ENCODE measurements at places on chromosomes 5 and 9. TPM values are rescaled to one million over a fixed set of nuclear protein-coding genes. Genes with fewer than 3 reads are reported as not detected.
A peak's percentile ranks its signal among the peaks of the same experiment; 100 is the strongest.

The BAAT gene
- total RNA-seq: not detected

The CDC37L1 gene
- 17.4 TPM for total RNA-seq

The PCDHB6 gene
- 0.39 TPM for total RNA-seq

The KIF24 gene
- 2.6 TPM for total RNA-seq

- DNase-seq: no peak
Measured at GRCh38 chr9:18238254-18238653, 235.7 kb upstream of the ADAMTSL1 start.

GRCh38 chr9:116786737-116787136, 99.6 kb downstream of the TRIM32 start:
- no peak for DNase-seq

DNA sequence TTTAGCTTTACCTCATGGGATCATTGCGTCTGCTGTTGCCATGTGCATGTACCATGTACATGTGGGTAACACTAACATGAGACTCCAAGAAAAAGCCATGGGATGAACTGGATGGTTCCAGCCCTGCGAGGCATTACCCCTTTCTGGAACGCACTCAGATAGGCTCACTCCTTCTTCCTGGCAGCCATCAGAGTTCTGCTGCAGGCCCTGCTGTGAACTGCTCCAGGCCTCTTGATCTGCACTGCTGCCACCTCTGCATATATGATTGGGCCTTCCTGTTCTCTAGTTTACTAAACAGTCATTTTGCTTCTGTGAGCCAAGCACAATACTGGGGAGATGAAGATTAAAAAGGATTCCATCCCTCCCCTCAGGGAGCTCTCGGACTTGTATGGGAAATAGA, 220.5 kb downstream of the CD180 start:
- DNase-seq: no peak

DNA sequence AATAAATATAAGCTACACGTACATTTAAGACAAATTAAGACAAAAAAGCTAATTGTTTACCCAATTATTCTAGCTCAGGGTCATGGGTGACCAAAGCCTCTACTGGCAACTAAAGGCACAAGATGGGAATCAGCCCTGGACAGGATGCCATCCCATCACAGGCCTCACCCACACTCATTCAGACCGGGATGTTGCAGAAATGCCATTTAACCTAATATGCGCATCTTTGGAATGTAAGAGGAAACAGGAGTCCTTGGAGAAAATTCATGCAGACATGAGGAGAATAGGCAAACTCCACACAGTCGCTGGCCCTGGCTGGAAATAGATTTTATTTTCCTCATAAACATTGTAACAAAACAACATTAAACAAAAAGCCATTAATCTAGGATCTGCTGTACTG, 2003.8 kb upstream of the CDH9 start:
- no peak for DNase-seq

- DNase-seq: no peak
Measured at GRCh38 chr9:98640394-98640793, 68.3 kb downstream of the GABBR2 start.

DNA sequence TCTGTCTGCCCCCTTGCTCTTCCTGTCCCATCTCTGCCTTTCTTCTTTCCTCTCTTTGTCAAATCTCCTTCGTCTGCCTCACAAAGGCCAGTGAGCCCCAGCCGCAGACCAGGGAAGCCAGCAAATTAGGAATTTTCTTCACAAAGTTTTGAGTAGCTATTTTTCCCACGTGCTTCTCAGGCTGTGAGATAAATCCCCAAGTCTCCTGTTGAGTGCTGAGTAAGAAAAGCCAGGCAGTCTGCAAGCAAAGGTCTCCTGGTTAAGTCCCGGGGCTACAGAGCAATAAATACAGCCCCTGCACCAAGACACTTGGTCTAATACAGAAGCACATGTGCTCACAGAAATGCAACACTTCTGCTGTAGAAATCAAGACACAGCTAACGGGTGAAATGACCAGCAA, 284.9 kb downstream of the SLIT3 start:
- DNase-seq: no peak

DNA sequence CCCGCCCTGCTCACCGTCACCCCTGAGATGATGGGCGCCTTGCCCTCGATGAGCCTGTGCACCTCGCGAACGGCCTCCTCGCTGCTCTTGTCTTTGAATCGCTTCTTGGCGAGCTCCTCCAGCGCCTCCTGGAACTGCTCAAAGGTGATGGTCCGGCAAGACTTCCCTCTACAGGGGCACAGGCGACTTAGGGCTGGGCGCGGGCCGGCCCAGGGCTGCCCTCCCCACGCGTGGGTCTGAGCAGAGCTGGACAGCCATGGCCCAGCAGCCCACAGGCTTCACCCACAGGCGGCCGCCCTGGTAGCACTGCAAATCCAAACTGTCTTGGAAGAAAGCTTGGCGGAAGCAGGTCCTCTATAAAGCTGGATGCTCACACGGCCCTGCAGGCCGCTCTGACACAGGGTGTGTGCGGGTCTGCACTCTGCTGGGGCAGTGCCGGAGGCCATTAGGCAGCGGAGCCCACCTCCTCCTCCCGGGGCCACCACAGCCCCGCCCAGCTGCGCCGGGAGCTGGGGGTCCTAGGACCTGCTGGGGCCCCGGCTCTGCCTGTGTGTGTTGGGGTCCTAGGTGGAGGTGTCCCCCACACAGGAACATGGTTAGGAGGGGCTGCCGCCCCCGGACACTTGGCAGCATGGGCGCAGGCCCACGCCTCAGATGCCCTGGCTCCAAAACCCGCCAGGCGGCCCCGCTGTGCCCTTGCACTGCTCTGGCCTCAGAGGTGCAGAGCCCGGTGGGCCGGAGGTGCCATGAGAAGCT, 27.0 kb downstream of the TPPP start:
- DNase-seq: no peak

DNA sequence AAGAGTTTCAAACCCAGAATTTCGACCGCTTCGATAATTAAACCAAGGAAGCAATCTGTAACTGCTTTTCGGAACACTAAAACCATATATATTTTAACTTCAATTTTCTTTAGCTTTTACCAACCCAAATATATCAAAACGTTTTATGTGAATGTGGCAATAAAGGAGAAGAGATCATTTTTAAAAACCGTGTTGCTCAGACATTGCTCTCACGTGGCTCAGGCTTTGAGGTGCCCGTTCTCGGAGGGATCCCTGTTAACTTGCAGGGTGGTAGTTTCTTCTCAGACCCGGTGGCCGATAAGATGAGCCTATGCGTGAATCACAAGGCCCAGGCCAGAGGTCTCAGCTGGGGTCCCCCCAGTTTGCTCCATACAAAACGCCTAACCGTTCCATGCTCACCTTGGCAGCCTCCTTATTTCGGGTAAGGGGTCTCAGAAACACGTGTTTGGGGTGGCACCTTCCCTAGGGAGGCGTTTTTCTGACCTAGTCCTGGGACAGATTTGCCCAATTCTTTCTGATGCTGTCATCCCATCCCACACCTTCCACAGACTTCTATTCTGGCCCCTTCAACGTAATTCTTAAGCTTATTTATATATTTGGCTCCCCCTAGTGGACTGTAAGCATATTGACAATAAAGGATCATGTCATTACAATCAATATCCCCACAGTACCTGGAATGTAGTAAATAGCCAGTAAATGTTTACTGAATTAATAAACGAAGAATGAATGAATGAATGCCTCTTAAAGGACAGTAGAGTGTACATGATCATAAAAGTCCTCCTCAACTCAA, 48.1 kb downstream of the THBS4 start:
- peak; percentile 55 for DNase-seq

DNA sequence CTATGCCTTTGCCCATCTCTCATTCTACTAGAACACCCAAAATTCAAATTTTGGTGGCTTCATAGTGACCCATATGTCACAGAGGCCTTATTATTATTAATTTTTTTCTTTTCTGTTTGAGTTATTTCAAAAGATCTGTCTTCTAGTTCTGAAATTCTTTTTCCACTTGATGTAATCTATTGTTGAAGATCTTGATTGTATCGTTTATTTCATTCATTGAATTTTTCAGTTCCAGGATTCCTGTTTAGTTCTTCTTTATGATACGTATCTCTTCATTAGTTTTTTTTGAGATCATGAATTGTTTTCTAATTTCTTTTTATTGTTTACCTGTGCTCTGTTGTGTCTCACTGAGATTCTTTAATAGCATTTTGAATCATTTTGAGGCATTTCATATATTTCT, 24.6 kb upstream of the APBA1 start:
- DNase-seq: no peak

DNA sequence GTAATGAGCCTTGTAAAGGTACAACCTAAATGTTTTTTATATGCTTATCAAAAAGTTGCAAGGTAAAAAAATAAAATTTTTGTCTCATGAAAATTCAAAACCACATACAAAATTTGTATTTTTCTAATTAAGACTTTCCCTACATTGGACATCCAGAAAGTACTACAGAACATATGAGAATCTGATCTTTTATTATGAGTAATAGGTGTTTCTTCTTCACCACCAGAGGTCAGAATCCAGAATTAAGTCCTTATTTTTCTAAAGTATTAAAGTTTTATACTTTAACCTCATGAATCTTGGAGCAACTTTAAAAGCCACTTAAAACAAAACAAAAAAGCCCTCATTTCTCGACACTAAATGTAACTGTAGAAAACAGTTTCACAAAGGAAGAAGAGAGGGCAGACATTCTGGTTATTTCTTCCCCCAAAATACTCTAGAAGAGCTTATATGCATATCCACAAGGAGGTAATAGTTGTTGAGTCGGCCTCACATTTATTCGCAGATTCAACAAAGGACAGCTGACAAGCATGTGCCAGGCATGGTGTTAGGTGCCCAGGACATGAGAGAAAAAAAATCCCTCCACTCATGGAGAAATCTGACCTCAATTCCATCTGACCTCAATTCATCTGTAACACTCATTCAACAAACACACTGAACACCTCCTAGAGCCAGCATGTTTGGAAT, 69.3 kb downstream of the MLLT3 start:
- no peak for DNase-seq

DNA sequence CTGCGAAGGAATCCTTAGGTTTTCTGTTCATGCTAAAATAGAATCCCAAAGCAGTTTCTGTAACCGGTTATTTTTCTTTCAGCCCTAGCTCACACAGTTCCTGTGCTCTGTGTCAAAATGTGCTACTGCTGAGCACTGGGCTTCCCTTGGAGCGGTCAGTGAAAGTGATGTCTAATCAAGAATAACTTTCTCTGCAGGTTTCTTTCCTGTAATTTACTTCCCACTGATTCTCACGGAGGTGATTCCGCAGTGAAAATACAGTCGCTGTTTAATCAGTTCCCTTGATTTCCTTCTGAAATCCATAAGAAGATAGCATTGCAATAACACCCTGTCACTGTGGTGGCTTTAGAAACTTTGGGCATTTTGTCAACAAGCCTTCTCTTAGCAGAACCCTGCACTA, 112.0 kb upstream of the ISL1 start:
- DNase-seq: no peak

- no peak for DNase-seq
Measured at GRCh38 chr5:20368571-20369517, 380.8 kb upstream of the CDH18 start.

DNA sequence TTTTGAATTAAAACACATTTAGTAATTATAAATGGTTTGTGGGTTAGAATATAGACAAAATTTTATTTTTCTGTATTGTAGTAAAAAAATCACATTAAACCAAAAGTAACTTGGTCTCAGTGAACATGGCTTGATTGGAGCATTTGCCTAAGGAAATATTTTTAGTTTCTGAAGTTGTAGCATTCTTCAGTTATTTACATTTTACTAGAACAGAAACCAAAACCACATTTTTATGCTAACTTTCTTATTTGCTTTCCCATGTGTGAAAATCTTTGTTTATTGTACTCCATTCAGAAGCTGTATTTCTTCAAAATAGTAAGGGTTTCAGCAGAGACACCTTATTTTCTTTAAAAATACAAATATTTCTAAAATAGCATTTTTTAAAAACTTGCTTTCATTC, 129.9 kb downstream of the SGCD start:
- DNase-seq: no peak

Data from skin of body (tissue), 3 donors.